Left renal pelvis (tissue), 4 donors: ENCODE measurements at places on chromosomes 1 and 21. TPM values are rescaled to one million over a fixed set of nuclear protein-coding genes. Genes with fewer than 3 reads are reported as not detected.

Gene ZNF648
- 0.43 TPM for polyA plus RNA-seq

Gene KLHDC9
- 16.6 TPM for polyA plus RNA-seq

Gene PRR9
- not detected for polyA plus RNA-seq

Gene SUSD4
- polyA plus RNA-seq, result 21.1 TPM

Gene DYNLT5
- 2.7 TPM for polyA plus RNA-seq

Gene CENPL
- 12.4 TPM for polyA plus RNA-seq

Gene RPE65
- 0.11 TPM for polyA plus RNA-seq

Gene TNFRSF25
- polyA plus RNA-seq, result 8.8 TPM

Gene HSPB7
- polyA plus RNA-seq, result 4.5 TPM

Gene CTSE
- polyA plus RNA-seq, result 0.16 TPM

Gene ICOSLG
- polyA plus RNA-seq, result 14.8 TPM

Gene ALX3
- not detected for polyA plus RNA-seq

Gene OLFML3
- polyA plus RNA-seq, result 190 TPM

Gene LORICRIN
- polyA plus RNA-seq, result not detected

Gene SPATA46
- polyA plus RNA-seq, result 0.95 TPM

Gene TRIM58
- polyA plus RNA-seq, result 6.5 TPM

Gene FASLG
- polyA plus RNA-seq, result not detected

Gene LCE1D
- polyA plus RNA-seq, result not detected

Gene ZNF683
- polyA plus RNA-seq, result not detected

Gene SRP9
- polyA plus RNA-seq, result 392 TPM

Gene LCE1E
- not detected for polyA plus RNA-seq

Gene FNDC10
- 3.9 TPM for polyA plus RNA-seq

Gene SKI
- polyA plus RNA-seq, result 55.3 TPM

Gene UBL4B
- polyA plus RNA-seq, result not detected

Gene HPDL
- polyA plus RNA-seq, result 3.2 TPM
